ENCODE measurements at places on chromosomes 4 and X.

DNA sequence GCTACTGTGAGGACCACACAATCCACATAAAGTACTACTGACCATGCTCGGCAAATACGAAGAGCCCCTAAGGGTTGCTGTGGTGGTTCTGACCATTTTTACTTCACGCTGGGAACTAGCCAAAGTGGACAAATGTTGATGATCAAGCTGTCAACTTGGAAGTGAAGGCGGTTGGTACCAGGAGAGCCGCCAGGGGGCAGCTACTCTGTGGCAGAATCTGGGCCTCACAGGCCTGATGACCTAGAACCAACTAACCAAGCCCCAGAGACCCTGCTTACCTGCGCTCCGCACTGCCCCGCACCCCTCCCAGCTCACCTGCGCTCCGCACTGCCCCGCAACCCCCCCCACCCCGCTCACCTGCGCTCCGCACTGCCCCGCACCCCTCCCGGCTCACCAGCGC lies 5.6 kb downstream of the GAK start:
- H3K27me3 ChIP-seq, result no peaks in the 10 kb centered on the region
- H3K27ac ChIP-seq, result no peak overlapping the region
- H3K36me3 ChIP-seq, result peaks cover 20% of the 10 kb centered on the region
- peaks cover 50% of the 10 kb centered on the region for H3K4me1 ChIP-seq
- H3K4me3 ChIP-seq, result no peak overlapping the region

DNA sequence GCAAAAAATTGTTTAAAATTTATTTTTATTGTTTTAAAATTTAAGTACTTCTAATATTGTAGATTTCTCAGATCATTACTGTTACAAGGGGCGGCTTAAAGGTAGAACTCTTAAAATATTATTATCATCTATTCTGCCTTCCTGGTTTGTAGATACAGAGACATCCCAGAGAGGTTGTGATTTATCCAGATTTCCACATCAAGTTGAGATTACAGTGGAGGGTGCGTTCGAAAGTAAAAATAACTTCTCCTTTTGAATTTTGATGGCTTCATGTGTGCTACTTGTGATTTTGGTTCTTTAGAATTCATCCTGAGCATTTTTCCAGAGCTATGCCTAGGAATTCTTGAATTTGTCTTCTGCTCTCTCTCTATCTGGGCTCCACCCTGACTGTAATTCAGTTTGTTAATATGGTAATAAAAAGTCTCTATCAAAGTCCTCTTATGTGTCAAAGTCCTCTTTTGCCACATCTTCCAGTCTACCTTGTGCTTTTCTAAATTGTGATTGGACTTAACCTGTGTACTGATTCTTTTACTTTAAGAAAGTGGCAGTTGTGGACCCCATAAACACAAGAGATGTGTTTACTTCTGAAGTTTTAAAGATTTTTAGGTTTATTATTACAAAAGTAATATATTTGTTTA lies 37.2 kb downstream of the CLCN3 start:
- H3K36me3 ChIP-seq, result peaks cover 4% of the 10 kb centered on the region
- H3K4me3 ChIP-seq, result no peak overlapping the region

GRCh38 chr4:150664935-150665334 lies 83.0 kb downstream of the MAB21L2 start:
- H3K4me3 ChIP-seq, result no peak overlapping the region
- no peak for DNase-seq
- H3K36me3 ChIP-seq, result no peaks in the 10 kb centered on the region
- H3K27ac ChIP-seq, result no peak overlapping the region
- H3K4me1 ChIP-seq, result no peaks in the 10 kb centered on the region
- H3K27me3 ChIP-seq, result no peaks in the 10 kb centered on the region

DNA sequence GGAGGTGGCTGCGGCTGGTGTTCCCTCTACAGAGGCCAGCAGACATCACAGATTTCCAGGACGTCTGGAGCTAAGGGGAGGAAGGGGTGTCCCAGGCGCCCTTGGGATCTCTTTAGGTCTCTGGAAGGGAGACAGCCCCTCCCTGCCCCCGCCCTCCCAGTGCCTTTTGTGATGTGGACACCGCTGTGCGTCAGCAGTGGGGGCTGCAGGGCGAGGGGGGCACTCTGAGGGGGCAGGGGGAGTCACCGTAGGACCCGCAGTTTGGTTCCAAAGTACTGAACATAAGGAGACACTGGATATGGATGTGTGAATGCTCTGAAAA lies 25.6 kb upstream of the MXD4 start:
- peaks cover 3% of the 10 kb centered on the region for H3K27me3 ChIP-seq
- H3K27ac ChIP-seq, result no peak overlapping the region
- DNase-seq, result no peak
- H3K4me3 ChIP-seq, result no peak overlapping the region
- peaks cover 19% of the 10 kb centered on the region for H3K4me1 ChIP-seq
- H3K36me3 ChIP-seq, result peaks cover 4% of the 10 kb centered on the region

- H3K27me3 ChIP-seq, result peaks cover 11% of the 10 kb centered on the region
- no peak for DNase-seq
- H3K4me1 ChIP-seq, result no peaks in the 10 kb centered on the region
- H3K4me3 ChIP-seq, result no peak overlapping the region
- H3K27ac ChIP-seq, result no peak overlapping the region
These were observed 94.2 kb downstream of the GPAT3 start for GRCh38 chr4:83629945-83630721.

DNA sequence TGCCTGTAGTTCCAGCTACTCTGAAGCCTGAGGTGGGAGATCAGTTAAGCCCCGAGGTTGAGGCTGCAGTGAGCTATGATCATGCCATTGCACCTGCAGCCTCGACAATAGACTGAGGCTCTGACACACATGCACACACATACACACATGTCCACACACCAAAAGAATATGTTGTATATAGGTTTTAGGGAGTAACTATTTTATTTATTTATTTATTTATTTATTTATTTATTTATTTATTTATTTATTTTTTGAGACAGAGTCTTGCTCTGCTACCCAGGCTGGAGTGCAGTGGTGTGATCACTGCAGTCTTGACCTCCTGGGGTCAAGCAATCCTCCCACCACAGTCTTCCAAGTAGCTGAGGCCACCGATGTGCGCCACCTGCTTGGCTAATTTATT lies 78.3 kb downstream of the DCLK2 start:
- no peak for DNase-seq
- no peaks in the 10 kb centered on the region for H3K36me3 ChIP-seq
- no peaks in the 10 kb centered on the region for H3K4me1 ChIP-seq
- H3K27me3 ChIP-seq, result peaks cover 4% of the 10 kb centered on the region

- peaks cover 37% of the 10 kb centered on the region for H3K36me3 ChIP-seq
- no peak overlapping the region for H3K27ac ChIP-seq
- H3K4me1 ChIP-seq, result no peaks in the 10 kb centered on the region
- no peak overlapping the region for H3K4me3 ChIP-seq
These were observed 219.0 kb downstream of the ARHGAP10 start for GRCh38 chr4:147950841-147951240.

GRCh38 chr4:137238456-137239162 lies 293.7 kb downstream of the PCDH18 start:
- no peaks in the 10 kb centered on the region for H3K36me3 ChIP-seq
- H3K27ac ChIP-seq, result no peak overlapping the region
- H3K4me1 ChIP-seq, result no peaks in the 10 kb centered on the region
- H3K27me3 ChIP-seq, result no peaks in the 10 kb centered on the region
- DNase-seq, result no peak

DNA sequence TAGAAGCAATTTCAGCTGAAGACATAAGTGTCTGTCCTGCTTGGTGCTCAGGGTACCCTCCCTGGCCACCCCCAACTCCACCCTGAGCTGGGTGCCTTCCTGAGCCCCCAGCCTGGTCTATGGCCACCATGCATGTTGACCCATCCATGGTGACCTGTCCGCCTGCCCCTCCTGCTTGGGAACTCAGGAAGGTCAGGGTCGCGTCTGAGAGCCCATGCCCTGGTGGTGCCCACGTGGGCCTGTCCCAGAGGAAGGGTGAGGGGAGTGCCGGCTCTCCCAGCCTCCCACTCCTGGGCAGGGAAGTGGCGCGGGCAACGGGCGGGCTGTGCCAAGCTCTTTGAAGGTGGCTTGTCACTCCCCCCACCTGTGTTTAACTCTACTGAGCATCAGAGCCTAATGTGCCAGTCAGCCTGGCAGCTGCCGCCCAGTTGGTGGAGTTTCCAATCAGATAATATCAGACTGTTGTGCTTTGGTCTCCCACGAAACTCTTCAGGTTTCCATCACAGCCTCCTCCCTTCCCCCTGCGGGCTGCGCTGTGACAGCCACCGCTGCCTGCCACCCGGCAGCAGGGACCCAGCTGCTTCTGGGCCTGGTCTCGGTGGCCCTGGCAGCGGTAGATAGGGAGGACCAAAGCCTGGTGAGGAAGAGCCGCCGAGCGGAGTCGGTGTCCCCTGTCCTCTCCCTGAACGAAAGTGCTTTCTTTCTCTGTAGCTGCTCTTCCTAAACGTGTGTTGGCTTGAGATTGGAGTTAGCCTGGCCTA lies 4.8 kb downstream of the SH3BP2 start:
- DNase-seq, result peak; percentile 58
- no peaks in the 10 kb centered on the region for H3K27me3 ChIP-seq
- peak overlapping the region; percentile 90 for H3K4me3 ChIP-seq
- H3K27ac ChIP-seq, result peak overlapping the region; percentile 92
- peaks cover 2% of the 10 kb centered on the region for H3K36me3 ChIP-seq

GRCh38 chrX:20477836-20478524 lies 211.3 kb upstream of the RPS6KA3 start:
- H3K27me3 ChIP-seq, result peaks cover 26% of the 10 kb centered on the region
- H3K4me3 ChIP-seq, result no peak overlapping the region
- DNase-seq, result no peak
- H3K27ac ChIP-seq, result no peak overlapping the region

- no peaks in the 10 kb centered on the region for H3K36me3 ChIP-seq
- no peak for DNase-seq
- no peak overlapping the region for H3K4me3 ChIP-seq
- no peak overlapping the region for H3K27ac ChIP-seq
- H3K4me1 ChIP-seq, result no peaks in the 10 kb centered on the region
These were observed 24.5 kb downstream of the HCCS start for GRCh38 chrX:11135564-11136185.

DNA sequence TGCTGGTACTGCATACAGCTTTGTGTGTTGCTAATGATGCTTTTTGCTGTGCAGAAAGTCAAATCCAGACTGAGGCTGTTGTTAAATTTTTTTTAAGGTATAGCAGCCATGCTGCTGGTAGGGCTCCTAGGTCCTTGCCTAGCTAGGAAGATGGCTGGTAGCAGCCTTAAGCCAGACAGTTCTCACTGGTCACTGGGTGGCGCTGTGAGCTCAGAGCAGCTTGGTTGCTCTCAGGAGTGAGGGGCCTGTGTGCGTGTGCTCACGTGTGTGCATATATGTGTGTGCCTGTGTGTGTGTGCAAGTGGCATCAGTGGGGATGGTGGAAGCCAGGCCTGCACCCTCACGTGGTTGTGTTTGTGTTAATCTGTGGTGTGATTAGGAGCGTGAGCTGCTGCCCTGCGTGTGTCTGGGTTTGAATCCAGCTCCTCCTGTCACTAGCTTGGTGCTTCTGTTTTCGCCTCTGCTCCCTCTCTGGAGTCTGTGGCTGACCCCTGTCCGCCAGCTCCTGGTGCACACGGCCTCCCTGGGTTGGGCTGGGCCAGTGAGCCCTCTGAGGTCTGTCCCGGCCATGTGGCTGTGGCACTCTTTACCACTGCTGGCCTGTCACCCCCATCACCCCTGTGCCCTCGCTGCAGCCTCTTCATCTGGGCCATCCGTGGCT lies 46.1 kb downstream of the SORCS2 start:
- no peak overlapping the region for H3K4me3 ChIP-seq
- H3K27me3 ChIP-seq, result no peaks in the 10 kb centered on the region
- no peak for DNase-seq
- no peak overlapping the region for H3K27ac ChIP-seq
- no peaks in the 10 kb centered on the region for H3K4me1 ChIP-seq
- no peaks in the 10 kb centered on the region for H3K36me3 ChIP-seq

GRCh38 chr4:121863799-121864198 lies 6.5 kb downstream of the BBS7 start:
- no peaks in the 10 kb centered on the region for H3K27me3 ChIP-seq
- no peak overlapping the region for H3K4me3 ChIP-seq
- H3K27ac ChIP-seq, result no peak overlapping the region
- peaks cover 2% of the 10 kb centered on the region for H3K4me1 ChIP-seq

DNA sequence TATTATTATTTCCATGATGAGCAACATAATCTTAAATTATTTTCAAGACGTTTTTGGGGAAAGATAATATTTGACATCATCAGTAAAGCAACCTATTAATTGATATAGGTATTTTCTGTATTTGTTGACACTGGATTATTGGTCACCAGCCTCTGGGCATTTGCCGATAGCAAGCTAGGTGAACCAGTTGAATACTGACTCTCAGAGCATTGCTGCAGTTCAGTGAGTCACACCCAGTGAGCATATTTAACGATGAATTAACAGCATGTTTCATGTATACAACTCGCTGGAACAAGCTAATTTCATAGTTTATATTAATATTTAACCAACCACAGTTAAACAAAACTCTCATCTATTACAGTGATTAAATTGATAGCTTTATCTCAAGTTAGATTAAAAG lies 1006.0 kb upstream of the DIAPH2 start:
- no peaks in the 10 kb centered on the region for H3K27me3 ChIP-seq
- no peak for DNase-seq
- H3K27ac ChIP-seq, result no peak overlapping the region
- H3K4me1 ChIP-seq, result no peaks in the 10 kb centered on the region
- no peak overlapping the region for H3K4me3 ChIP-seq

DNA sequence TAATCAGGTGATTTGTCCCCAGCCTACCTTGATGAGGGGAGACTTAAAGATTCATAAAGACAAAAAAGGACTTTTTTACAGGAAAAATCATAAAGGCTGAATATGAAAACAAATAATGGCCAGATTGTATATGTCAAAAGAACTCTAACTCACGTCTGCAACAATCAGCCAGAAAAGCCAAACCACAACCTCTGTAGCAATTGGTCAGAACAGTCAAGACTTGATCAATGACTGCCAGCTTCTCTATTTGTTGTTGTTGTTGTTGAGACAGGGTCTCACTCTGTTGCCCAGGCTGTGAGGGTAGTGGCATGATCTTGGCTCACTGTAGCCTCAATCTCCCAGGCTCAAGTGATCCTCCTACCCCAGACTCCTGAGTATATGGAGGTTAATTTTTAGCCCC lies 35.9 kb upstream of the PPA2 start:
- no peak overlapping the region for H3K27ac ChIP-seq
- no peaks in the 10 kb centered on the region for H3K36me3 ChIP-seq
- H3K4me1 ChIP-seq, result no peaks in the 10 kb centered on the region
- DNase-seq, result no peak
- H3K4me3 ChIP-seq, result no peak overlapping the region

- no peak overlapping the region for H3K4me3 ChIP-seq
- no peak for DNase-seq
- H3K4me1 ChIP-seq, result no peaks in the 10 kb centered on the region
- H3K27ac ChIP-seq, result no peak overlapping the region
- H3K27me3 ChIP-seq, result no peaks in the 10 kb centered on the region
These were observed 110.7 kb downstream of the WDFY3 start for GRCh38 chr4:84855774-84856173.

DNA sequence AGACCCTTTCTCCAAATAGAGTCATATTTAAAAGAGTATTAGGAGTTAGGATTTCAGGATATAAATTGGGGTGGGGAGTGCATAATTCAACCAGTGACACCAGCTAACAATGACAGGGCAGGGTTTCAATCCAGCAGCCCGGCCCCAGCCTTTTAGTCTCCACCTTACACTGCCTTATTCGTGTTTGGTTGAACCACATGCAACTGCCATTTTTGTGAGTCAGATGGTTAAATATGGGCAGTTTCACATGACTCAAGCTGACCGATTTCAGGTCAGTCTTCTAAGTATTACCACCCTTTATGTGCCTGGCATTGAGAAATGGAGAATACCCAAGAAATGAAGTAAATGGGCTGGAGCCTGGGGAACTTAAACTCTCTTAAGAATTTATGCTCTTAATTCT lies 102.8 kb downstream of the STOX2 start:
- H3K4me1 ChIP-seq, result peaks cover 2% of the 10 kb centered on the region
- H3K4me3 ChIP-seq, result no peak overlapping the region
- no peak overlapping the region for H3K27ac ChIP-seq
- H3K36me3 ChIP-seq, result no peaks in the 10 kb centered on the region
- DNase-seq, result no peak
